Activated CD8-positive, alpha-beta T cell treated with anti-CD3 and anti-CD28 coated beads for 36 hours (primary cell): ENCODE measurements at places on chromosomes 2 and 18. TPM values are rescaled to one million over a fixed set of nuclear protein-coding genes. Genes with fewer than 3 reads are reported as not detected.

The STON1 gene
- 0.95 TPM for total RNA-seq

The RGPD4 gene
- 0.07 TPM for total RNA-seq

The CNDP1 gene
- not detected for total RNA-seq

The ITGA4 gene
- total RNA-seq = 64.5 TPM

The TCF23 gene
- total RNA-seq = not detected

GRCh38 chr2:226835420-226835795, 446 bp upstream of the RHBDD1 start:
- peak overlapping the region; percentile 88 for H3K4me3 ChIP-seq
- H3K4me1 ChIP-seq = peaks cover 47% of the 10 kb centered on the region
- DNase-seq = peak; percentile 50
- H3K27me3 ChIP-seq = no peaks in the 10 kb centered on the region
- H3K27ac ChIP-seq = peak overlapping the region; percentile 96
- H3K36me3 ChIP-seq = peaks cover 54% of the 10 kb centered on the region

- no peaks in the 10 kb centered on the region for H3K4me1 ChIP-seq
- H3K36me3 ChIP-seq = no peaks in the 10 kb centered on the region
- no peak overlapping the region for H3K27ac ChIP-seq
- peaks cover 8% of the 10 kb centered on the region for H3K27me3 ChIP-seq
- no peak for DNase-seq
These were observed 291.2 kb downstream of the MYT1L start for GRCh38 chr2:2039826-2040225.

DNA sequence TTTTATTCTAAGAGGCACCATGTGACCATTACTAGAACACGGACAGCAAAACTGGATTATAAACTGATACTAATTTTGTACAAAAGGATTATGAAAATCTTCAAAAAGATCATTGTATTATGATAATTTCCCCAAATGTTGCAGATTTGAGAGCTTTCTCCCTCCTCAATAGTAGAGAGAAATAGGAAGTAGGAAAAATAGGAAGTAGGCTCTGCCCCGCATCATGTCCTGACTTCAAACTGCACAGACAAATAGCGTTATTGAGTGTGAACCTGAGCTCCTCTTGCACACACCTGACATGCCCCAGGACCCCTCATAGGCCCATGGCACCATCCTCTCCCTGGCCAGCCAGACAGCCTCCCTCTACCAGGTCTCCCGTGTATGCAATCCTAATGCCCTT, 25.4 kb downstream of the CHRNA1 start:
- no peak overlapping the region for H3K4me3 ChIP-seq
- H3K27me3 ChIP-seq = peaks cover 1% of the 10 kb centered on the region
- no peak for DNase-seq

DNA sequence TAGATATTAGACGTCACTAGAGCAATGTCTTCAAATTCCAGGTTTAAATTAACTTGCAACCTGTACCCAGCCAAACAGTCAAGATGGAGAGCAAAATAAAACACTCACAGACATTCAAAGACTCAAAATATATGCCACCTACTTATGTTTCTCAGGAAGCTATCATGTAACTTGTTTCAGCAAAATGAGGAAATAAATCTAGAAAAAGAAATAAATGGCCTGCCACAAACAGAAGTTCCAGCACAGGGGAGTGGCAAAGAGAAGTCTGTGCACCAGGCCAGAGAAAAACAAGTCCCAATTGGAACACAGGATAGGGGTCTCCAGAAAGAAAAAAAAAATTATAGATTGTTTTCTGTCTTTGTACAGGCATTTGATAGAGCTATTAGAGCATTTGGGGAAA, 96.7 kb downstream of the LRP2 start:
- H3K27me3 ChIP-seq = peaks cover 14% of the 10 kb centered on the region
- no peak overlapping the region for H3K4me3 ChIP-seq
- H3K36me3 ChIP-seq = no peaks in the 10 kb centered on the region
- no peak for DNase-seq
- H3K4me1 ChIP-seq = no peaks in the 10 kb centered on the region

DNA sequence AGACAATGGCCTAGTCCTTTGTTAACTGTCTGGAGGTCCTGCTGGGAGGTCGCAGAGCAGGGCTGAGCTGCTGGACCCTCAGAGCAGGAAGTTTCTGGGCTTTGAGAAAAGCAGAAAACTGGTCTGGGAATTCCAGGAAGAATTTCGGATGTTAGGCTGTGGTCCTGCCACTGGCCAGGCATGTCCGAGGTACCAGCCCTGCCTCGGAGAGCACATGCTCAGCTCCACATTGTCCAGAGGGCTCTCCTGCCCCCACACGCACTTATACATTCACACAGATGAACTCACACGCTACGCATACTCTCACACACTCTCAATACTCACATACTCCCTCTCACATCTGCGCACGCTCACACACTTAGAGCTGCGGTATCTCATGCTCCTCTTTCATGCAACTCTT, 146.1 kb downstream of the NCK2 start:
- H3K27me3 ChIP-seq = no peaks in the 10 kb centered on the region
- peaks cover 61% of the 10 kb centered on the region for H3K4me1 ChIP-seq
- peak overlapping the region; percentile 40 for H3K27ac ChIP-seq
- H3K4me3 ChIP-seq = no peak overlapping the region
- H3K36me3 ChIP-seq = peaks cover 81% of the 10 kb centered on the region
- DNase-seq = no peak

- peak; percentile 23 for DNase-seq
- H3K4me3 ChIP-seq = peak within 1 kb of the TSS; percentile 72
- H3K4me1 ChIP-seq = peaks cover 10% of the 10 kb centered on the region
- H3K27ac ChIP-seq = no peak within 1 kb of the TSS
These were observed at the start of gene CABLES1 for GRCh38 chr18:23134780-23135549. Gene CABLES1 (plus strand): TSS chr18:23135485. CDS start chr18:23135763, 278 bp downstream.

DNA sequence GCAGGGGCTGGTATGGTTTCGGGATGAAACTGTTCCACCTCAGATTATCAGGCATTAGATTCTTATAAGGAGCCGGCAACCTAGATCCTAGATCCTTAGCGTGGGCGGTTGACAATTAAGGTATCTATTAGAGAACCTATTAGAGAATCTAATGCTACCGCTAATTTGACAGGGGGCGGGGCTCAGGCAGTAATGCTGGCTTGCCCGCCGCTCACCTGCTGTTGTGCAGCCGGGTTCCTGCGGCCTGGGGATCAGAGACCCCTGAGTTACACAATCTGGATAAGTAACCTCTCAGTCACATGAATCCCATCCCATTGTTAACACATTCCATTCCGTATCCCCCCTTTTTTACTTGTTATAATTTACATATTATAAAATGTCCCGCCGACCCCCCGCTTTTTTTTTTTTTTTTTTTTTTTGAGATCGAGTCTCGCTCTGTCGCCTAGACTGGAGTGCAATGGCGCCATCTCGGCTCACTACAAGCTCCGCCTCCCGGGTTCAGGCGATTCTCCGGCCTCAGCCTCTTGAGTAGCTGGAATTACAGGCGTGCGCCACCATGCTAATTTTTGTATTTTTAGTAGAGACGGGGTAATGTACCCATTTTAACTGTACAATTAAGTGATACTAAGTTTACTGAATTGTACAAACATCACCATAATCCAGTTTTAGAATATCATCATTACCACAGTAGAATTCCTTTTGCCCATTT, 42.0 kb upstream of the GPD2 start:
- H3K4me3 ChIP-seq = no peak overlapping the region
- no peaks in the 10 kb centered on the region for H3K27me3 ChIP-seq
- H3K4me1 ChIP-seq = peaks cover 15% of the 10 kb centered on the region

DNA sequence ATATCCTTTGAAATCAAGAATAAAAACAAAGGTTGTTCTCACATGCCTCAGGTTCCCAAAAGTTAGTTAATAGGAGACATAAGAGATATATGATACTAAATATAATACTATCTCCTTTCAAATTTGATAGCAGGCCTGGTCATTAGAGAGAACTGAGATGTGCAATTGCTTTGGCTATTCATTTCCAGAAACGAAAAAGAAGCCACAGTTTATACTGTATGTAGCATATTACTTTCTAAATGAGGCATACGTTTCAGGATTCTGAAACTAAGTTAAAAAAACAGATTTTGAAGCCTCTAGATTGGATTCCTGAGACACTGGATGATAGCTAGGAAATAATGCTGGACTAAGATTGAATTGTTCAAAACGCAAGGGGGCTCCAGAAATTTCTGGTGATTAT, 7.1 kb downstream of the PPP1R1C start:
- DNase-seq = no peak
- no peak overlapping the region for H3K27ac ChIP-seq
- H3K36me3 ChIP-seq = no peaks in the 10 kb centered on the region
- H3K27me3 ChIP-seq = no peaks in the 10 kb centered on the region
- no peak overlapping the region for H3K4me3 ChIP-seq

DNA sequence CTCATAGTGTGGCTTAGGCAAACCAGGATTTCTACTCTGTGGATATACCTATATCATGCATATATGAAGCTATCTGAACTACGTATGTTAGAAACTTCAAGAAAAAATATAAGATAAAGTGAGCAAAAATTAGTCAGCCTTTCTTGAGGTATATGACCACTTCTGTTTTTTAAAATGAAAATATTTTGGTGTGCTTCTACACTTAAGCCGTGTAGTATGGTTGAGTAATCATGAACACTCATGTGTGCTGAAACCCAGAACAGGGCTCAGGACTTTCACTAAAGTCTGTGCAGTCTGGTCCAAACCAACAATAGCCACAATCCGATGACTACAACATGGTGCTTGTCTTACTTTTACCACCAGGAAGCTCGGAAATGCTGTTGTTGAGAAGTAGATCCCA, 48.9 kb upstream of the TMEM177 start:
- no peak for DNase-seq
- no peak overlapping the region for H3K27ac ChIP-seq
- H3K36me3 ChIP-seq = no peaks in the 10 kb centered on the region
- H3K4me3 ChIP-seq = no peak overlapping the region
- H3K4me1 ChIP-seq = no peaks in the 10 kb centered on the region
- H3K27me3 ChIP-seq = peaks cover 7% of the 10 kb centered on the region

DNA sequence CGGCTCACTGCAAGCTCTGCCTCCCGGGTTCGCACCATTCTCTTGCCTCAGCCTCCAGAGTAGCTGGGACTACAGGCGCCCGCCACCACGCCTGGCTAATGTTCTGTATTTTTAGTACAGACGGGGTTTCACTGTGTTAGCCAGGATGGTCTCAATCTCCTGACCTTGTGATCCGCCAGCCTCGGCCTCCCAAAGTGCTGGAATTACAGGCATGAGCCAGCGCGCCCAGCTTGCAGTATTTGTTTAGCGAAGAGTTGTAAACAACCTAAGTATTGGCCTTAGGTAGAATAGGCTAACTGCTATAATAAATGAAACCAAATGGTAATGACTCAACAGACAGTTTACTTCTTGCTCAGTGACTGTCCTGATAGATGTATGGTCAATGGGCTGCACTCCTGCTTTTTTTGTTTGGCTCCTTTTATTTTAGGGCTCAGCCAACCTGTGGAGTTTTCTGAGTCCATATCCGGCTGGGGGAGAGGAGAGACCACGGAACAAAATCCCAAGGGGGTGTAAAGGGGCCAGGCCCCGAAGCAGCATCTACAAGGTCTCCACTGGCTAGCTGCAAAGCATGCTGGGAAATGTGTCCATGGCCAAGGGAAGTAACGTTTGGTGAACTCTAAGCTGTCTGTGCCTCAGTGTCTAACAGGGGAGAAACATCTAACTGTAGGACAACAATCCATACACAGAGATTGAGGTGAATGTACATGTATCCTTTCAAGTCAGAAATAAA, 841.0 kb upstream of the ID2 start:
- no peaks in the 10 kb centered on the region for H3K27me3 ChIP-seq
- no peaks in the 10 kb centered on the region for H3K36me3 ChIP-seq
- H3K27ac ChIP-seq = no peak overlapping the region
- DNase-seq = no peak
- H3K4me3 ChIP-seq = no peak overlapping the region
- peaks cover 6% of the 10 kb centered on the region for H3K4me1 ChIP-seq

DNA sequence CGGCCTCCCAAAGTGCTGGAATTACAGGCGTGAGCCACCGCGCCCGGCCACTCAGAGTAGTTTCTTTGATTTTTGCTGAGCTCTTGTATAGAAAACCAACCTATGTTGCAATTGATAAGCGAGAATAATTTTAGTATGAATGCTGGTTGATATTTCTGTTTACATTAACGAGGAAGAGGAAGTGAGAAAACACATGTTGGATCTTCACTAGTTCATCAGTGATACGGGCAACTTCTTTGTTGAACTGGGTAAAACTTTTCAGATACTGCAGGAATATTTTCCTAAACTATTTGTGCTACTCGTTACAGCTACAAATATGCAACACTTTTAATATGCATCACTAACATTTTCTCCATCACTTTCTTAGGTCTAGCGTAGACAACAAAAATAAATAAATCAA, 67.9 kb upstream of the SLC25A52 start:
- peaks cover 35% of the 10 kb centered on the region for H3K36me3 ChIP-seq
- no peak overlapping the region for H3K4me3 ChIP-seq
- no peaks in the 10 kb centered on the region for H3K27me3 ChIP-seq
- H3K27ac ChIP-seq = no peak overlapping the region
- H3K4me1 ChIP-seq = peaks cover 7% of the 10 kb centered on the region
- DNase-seq = no peak

DNA sequence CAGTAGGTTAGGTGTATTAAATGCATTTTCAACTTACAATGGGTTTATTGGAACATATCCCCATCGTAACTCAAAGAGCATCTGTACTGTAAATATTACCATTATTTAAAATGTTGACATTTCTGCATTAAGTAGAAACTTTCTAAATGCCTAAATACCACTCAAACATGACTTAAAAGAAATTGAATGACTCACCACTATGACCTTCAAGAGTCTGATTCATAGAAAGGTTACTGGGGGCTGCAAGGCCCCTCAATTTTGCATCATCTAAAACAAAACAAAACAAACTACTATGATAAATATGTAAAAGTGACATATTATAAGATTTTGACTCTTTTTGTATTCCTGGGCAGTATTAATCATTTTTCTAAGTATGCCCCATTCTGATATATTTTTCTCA, 7.6 kb downstream of the WDR35 start:
- peaks cover 30% of the 10 kb centered on the region for H3K36me3 ChIP-seq
- H3K27me3 ChIP-seq = no peaks in the 10 kb centered on the region
- H3K4me3 ChIP-seq = no peak overlapping the region
- peaks cover 14% of the 10 kb centered on the region for H3K4me1 ChIP-seq

DNA sequence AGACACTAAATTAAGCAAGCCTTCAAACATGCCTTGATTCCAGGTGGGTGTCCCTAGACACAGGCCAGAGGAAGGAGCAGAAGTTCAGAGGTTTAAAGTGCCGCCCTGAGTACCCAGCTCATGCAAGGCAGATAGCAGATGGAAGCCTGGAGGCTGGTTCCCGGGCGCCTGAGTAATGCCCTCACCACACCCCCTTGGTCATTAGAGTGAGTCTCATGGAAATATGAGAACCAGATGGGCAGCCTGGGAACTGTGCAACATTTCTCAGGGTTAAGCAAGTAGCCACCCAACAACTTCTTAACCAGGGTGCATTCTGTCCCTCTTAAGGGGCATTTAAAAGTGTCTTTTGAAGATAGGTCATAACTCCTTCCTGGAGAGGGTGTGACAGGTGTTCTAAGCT, 44.1 kb downstream of the TGFA start:
- H3K4me3 ChIP-seq = no peak overlapping the region
- no peak overlapping the region for H3K27ac ChIP-seq
- H3K27me3 ChIP-seq = no peaks in the 10 kb centered on the region
- H3K36me3 ChIP-seq = no peaks in the 10 kb centered on the region
- no peaks in the 10 kb centered on the region for H3K4me1 ChIP-seq
